AG04449 (cell line): ENCODE measurements at places on chromosomes 4 and X.

DNA sequence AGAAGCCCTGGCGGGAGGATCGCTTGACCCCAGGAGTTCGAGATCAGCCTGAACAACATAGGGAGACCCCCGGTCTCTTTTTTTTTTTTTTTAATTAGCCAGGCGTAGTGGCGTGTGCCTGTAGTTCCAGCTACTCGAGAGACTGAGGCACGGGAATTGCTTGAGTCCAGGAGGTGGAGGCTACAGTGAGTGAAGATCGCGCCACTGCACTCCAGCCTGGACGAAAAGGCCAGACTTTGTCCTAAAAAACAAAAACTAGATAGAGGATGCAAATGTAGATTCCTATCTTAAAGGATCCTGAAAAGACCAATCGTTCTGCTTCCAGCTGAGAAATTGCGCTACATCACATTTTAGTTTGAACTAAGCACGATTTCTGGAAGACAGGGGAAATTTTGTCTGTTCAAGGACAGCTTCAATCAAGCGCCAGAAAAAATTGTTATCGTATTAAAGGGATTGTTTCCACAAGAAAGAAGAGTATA is 627 bp upstream of the HSD17B11 start:
- no peak for DNase-seq

DNA sequence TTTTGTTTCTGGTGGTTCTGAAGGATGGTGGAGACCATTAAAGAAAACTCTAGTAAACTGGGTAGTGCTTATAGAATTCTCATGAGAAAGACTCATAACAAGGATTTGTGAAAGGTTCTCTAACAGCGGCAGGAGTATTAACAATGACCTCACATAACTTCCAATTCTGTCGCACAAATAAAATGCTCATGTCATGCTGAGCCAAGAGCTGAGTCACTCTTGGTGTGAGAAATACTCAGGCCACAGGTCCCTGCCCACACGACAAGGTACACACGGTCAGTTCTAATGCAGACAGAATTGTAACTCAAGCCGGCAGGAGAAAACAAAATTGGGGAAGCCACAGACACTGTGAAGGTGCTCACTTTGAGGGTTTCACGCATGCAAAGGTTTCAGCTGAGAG is 34.4 kb upstream of the C4orf50 start:
- DNase-seq = no peak

GRCh38 chrX:98924511-98924910 is 1485.6 kb downstream of the PCDH19 start:
- DNase-seq = no peak

- no peak for DNase-seq
These were observed 3.4 kb downstream of the CD38 start for GRCh38 chr4:15781427-15782095.

DNA sequence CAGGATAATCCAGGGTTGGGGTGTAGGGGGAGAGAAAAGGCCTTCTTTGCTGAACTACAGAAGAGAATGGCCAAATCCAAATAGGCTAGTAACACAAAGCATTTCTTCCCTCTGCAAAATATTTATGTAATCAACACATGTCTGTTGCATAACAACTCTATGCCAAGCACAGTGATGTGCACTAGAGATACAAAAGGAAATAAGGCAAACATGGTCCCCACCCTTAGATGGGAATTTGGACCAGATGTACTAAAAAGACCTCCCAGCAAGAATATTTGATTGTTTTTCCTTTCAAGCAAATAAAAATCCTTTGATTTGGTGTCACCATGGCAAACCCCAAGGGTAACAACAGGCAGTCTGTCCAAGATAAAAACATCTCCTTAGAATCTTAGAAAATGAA is 177.6 kb upstream of the FGF13 start:
- no peak for DNase-seq

DNA sequence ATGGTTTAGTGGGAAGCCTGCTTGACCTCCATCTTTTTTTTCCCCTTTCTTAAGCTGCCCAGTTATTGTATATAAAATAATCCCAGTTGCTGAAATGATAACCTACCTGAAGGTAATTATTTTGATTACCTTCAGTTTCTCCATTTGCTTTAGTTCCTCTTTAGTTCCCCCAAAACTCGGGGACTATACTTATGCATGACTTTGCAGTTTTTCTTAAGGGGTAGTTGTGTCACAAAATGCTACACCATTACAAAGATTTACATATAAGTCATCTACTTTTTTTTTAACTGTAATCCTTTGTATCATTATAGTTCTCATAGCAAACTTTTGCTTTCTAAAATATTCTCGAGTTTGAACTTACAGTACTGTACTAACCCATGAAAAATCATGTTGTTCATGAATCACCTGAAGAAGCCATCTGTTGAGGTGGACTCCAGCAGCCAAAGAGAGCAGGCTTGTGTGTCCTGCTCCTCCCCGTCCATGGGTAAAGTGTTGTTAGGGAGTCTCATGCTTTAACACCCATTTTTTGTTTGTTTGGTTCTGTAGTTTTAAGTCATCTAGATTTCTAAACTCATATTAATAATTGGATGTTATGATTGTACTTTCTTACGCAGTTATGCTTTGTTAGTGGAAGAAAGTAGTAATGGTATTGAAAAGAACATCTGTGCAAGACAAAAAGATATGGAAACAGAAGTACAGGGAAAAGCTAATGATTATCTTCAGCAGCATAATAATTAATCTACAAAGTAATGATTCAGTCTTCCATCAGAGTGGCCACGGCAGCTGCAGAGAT is 34.6 kb downstream of the HADH start:
- DNase-seq = no peak

- DNase-seq = no peak
These were observed 78.7 kb upstream of the PCDH18 start for GRCh38 chr4:137610960-137611359.

DNA sequence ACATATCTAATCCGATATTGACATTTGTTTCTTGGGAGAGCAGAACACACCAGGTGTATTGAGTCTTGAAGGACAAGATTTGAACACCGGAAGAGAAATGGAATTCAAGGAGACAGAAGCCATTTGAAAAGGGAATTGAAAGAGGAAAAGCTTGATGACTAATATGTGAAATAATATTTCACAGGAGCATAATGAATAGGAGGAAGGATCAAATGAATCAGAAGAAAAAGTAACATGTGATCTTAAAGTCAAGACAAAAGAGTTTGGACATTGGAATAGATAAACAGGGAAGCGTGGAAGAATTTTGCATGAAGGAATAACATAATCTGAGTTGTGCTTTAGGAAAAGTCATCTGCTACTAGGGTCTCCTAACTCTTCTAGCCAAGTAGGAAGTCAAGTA is 145.5 kb upstream of the PDHA2 start:
- no peak for DNase-seq

DNA sequence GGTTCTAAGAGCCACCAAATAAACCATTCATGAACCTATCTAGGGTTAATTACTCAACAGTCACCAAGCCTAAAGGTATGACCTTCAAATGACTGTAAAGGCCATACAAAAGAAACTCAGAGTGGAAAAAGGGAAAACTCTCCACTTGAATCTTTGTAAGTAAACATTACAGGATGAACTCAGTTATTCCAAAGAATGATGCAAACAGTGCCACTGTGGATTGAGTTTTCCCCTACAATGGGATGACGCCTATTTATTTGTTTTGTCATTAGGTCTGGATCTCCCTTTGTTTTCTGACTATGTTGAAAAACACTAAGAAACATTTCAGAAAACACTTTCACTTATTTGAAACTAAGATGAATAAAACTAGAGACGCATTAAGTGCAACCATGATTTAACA is 12.7 kb downstream of the NUDT6 start:
- no peak for DNase-seq

DNA sequence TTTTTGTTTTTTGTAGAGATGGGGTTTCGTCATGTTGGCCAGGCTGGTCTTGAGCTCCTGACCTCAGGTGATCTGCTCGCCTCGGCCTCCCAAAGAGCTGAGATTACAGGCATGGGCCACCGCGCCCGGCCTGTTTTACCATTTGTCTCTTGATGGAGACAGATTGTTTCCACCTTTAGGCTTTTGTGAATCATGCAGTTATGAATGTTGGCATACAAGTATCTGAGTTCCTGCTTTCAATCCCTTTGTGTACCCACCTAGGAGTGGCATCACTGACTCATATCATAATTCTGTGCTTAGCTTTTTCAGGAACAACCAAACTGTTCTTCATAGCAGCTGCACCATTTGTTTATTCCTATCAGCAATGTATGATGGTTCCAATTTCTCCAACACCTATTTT is 20.2 kb upstream of the MGST2 start:
- no peak for DNase-seq

- DNase-seq = no peak
These were observed 12.4 kb upstream of the PIN4 start for GRCh38 chrX:72169008-72169728.

DNA sequence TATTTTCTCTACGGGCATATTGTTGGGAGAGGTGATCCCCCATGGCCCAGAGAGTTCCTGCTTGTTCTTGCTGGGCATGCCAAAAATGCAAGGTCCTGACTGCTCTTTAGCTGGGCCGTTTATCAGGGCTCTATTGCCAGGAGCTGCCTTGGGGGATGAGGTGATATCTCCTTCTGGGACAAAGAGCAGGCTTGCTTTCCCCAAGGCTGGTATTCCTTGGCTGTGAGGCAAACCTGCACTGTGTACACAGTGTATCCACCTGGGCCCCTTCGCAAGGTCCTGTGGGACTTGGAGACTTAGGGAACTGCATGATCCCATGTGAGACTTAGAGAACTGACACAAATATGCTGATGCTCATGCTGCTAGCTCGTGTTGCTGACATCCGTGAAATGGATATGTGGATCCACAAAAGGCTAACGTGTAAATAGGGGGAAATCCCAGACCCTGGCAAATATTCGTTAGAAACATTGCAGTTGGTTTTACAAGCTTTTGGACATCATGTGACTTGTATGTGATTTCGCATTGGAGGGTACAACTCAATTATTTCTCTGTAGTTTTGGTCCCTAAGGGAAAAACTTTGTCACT is 24.4 kb upstream of the ZFX start:
- no peak for DNase-seq

DNA sequence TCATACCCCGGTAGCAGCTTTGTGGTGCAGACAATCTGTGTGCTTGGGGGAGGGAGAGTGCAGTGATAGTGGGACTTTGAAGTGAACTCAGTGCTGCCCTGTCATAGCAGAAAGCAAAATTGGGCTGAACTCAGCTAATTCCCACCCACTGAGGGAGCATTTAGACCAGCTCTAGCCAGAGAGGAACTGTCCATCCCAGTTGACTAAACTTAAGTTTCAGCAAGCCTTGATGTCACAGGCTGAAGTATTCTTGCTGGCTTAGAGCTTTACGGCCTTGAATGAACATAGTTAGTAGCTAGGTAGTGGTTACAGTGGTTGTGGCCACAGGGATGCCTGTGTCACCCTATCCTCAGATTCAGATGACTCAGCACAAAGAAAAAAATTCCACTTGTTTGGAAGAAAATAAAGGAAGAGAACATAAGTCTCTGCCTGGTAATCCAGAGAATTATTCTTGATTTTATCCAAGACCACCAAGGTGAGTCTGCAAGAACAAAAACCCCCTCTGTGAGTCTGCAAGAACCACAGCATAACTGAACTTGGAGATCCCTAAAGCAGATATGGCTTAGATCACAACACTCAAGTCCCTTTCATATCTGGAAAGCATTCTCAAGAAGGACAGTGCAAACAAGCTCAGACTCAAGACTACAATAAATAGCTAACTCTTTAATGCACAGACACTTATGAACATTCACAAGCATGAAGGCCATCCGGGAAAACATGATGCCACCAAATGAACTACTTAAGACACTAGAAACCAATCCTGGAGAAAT is 39.4 kb downstream of the ADH7 start:
- DNase-seq = no peak

- no peak for DNase-seq
These were observed 52.6 kb downstream of the FNIP2 start for GRCh38 chr4:158821228-158821971.

DNA sequence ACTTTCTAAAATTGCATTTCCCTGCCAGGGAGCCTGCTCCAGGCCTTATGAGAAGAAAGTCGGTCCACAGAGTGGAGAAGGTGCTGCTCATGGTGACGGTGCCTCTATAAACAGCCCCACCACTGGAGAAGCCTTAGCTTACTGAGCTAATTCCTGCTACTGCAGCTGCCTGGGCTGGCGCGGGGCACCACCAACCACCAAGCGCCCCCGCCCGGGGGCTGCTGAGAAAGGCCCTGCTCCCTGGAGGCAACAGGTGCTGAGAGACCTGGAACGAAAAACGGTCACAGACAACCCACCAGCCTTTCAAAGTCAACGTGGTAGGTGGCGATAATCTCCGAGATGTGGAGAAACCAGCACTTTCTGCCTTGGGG is 2.9 kb downstream of the HCFC1 start:
- DNase-seq = no peak
